ENCODE measurements at places on chromosomes 5 and 9. TPM values are rescaled to one million over a fixed set of nuclear protein-coding genes. Genes with fewer than 3 reads are reported as not detected.
A peak's percentile ranks its signal among the peaks of the same experiment; 100 is the strongest.

Gene FAM153A
- not detected for total RNA-seq

Gene VCAN
- 36.9 TPM for total RNA-seq

Gene PPP3R2
- not detected for total RNA-seq

Gene IQGAP2
- 12.3 TPM for total RNA-seq

Gene IL5
- not detected for total RNA-seq

DNA sequence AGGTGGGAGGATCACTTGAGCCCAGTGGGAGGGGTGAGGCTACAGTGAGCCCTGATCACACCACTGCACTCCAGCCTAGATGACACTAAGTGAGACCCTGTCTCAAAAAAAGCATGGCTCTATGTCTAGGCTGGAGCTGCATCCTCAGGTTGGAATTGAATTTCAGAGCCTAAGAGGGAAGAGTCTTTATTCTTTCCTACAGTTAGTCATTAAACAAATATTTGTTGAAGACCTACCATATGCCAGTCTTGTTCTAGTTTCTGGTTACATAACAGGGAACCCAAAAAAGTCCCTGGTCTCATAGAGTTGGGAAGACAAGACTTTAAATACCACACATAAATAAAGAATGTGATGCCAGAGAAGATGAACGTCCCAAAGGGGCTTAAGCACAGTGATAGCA, 6.9 kb upstream of the GRPEL2 start:
- DNase-seq = no peak

GRCh38 chr9:127036437-127036836, 86.0 kb downstream of the ANGPTL2 start:
- DNase-seq = no peak

GRCh38 chr5:88143693-88144218, 124.9 kb downstream of the TMEM161B start:
- DNase-seq = no peak

- DNase-seq = no peak
Observed at GRCh38 chr5:25539536-25539935, 894.8 kb upstream of the CDH10 start.

DNA sequence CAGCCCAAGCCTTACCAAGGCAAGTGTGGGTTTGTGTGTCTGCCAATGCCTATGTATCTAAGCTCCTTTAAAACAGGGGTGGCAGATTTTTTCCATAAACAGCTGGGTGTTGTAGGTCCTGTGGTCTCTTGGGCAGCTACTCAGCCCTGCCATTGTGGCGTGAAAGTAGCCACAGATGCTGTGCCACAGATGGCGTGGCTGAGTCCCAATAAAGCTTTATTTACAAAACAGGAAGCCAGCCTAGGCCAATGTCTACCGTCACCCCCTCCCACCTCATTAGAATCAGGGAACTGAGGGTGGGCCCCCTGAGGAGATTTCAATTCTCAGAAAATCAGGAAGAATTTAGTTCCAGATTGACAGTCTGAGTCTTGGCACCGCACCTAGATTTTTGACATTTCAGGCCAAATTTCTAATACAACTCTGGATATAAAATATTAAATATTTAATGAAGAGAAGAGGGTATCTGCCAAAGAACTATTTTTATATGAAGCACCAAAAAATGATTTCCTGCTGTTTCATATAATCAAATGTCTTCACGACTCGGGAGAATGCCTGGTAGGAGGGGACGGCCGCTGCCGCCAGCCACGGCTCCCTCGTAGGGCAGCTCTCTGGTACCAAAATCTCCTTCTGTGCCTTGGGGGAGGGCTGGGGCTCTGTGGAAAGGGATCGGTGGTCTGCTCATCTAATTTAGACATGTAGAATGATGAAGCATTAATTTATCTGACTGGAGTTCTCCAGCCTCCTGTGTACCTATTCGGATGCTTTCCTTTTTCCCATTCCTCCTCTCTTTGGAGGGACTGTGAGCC, 420.9 kb downstream of the IRX2 start:
- DNase-seq = no peak

DNA sequence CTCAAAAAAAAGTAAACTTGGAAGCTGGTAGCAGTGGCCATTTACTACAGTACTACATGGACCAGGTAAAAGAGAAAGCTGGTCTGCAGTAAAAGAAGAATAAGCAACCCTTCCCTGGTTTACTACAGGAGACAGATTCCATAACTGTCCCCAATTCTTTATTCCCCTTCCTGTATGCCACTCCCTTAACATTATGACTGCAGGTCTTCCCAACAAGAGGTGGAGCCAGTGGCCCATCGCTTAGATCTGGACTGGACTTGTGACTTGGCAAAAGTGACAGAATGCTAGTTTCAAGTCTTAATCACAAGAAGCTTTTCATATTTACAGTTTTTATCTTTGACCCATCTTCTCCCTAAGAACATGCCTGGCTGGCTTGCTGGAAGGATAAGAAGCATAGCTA, 42.6 kb upstream of the SLC12A2 start:
- no peak for DNase-seq

GRCh38 chr5:131794586-131794985, 2.2 kb downstream of the FNIP1 start:
- DNase-seq = no peak

- no peak for DNase-seq
Observed at GRCh38 chr5:95925939-95926338, 35.7 kb downstream of the ELL2 start.

DNA sequence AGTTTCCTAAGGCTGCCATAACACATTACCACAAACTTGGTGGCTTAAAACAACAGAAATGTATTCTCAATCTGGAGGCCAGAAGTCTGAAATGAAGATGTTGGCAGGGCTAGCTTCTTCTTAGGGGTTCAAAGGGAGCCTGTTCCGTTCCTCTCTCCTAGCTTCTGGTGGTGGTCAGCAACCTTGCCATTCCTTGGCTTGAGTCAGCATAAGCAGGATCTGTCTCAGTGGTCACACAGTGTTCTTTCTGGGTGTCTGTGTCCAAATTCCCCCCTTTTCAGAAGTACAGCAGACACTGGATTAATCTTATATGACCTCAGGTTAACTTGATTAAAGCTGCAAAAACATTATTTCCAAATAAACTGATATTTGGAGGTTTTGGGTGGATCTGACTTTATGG, 2.1 kb upstream of the OSMR start:
- DNase-seq = no peak

DNA sequence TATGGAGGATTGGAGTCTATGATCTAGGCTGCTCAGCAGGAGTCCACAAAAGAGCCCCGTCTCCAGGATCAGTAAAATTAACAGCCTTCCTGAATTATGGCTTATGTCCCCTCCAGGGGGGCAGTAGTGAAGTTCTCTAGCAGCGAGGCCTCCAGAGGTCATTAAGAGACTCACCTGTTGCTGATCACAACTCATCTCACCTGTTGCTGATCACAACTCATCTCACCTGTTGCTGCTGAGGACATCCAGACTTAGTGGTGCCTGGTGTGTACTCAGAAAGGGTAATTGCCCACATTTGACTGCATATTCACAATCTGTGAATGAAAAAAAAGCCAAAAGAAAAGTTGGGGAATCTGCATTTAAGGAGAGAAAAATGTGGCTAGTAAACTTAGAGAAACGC, 129.5 kb downstream of the SMARCA2 start:
- DNase-seq = no peak

- no peak for DNase-seq
Observed at GRCh38 chr5:148938522-148938882, 112.1 kb downstream of the ADRB2 start.

- no peak for DNase-seq
Observed at GRCh38 chr5:171855798-171856763, 70.5 kb downstream of the SMIM23 start.

DNA sequence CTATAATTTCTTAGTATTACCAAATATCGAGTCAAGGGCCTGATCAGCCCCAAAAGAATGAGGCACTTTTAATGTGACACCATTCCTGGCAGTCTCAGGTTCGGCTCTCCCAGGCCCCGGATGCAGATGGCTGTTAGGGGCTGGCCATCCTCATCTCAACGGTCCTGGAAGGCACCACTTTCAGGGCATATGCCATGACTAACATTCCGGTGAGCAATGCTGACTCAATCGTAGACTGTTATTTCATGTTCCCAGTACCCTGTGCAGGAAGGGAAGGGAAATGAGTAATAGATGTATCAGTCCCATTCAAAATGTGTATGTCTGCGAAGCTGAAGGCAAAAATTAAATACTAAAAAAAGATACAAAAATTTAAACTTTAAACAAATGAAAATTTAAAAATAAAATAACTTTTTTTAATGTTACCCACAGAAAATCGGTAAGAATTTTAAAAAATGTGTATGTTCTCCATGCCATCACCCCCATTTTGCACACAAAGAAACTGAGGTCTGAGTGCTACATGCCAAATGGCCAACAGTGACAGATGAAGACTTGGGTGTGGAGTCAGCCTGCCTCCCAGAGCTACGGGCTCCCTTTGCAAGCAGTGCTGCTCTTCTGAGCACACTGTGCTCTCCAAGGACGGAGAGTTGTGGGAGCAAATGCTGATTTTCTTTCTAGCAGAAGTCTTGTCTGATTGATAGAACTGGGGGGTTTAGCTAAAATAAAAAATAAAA, 79.0 kb downstream of the GLDC start:
- peak; percentile 85 for DNase-seq

DNA sequence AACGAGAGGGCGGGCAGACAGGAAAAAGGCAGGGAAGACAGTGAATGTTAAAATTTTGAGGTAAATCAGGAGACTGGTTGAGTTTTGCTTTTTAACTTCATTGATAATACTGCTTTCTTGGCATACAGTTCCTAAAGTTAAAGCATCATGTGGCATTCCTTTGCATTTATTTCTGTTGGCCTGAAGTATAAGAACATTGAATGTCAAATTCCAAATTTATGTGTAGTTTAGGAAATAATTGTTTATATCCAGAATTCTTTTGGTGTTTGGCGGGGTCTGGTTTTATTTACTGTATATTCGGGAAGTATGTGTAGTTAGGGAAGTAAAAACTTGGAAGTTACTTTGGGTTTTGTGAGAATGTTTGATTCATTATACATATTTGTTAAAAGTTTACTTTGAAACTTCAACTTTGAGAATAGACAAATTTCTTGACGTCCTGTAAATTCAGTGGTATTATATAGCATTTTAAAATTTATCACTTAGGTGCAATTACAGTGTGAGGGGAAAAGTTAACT, 83.2 kb downstream of the PTPDC1 start:
- no peak for DNase-seq

DNA sequence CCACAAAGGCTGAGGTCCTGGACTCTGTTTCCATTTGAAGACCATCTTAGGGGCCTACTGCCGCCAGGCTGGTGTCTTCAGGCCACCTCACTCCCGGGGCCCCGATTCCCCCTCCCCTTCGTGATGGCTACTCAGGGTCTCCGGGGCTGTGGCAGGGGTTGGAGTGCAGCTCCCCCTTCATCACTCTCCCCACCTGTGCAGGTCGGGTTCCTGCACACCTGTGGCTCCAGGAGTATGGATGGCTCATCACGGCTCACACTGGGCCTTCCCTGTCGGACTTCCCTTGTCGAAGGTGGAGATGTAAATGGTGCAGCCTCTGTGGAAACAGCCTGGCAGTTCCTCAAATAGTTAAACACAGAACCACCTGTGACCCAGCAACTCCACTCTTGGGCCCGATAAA, 11.9 kb downstream of the LCN9 start:
- DNase-seq = no peak

- DNase-seq = no peak
Observed at GRCh38 chr5:147248561-147248960, 13.7 kb downstream of the STK32A start.

GRCh38 chr5:676699-677076, 16.5 kb downstream of the TPPP start:
- DNase-seq = no peak

GRCh38 chr5:10110228-10110627, 139.5 kb downstream of the ATPSCKMT start:
- DNase-seq = no peak

DNA sequence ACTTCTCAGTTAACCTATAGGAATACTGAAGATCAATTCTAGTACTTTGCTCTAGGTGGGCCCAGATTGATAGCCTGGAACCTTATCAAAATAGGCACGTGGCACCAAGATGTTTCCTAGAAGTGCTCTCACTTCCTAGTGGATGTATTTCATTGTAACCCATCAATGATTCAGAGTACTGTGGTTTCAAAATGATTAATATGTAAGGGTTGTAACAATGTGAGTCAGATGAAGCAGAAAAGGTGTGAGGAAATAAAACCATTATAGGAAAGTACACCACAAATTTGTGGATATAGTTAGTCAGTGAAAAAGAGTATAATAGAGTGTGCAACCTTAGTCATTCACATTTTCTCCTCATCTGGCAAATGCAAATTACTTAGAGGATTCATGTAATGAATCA, 177.3 kb upstream of the FST start:
- DNase-seq = no peak

DNA sequence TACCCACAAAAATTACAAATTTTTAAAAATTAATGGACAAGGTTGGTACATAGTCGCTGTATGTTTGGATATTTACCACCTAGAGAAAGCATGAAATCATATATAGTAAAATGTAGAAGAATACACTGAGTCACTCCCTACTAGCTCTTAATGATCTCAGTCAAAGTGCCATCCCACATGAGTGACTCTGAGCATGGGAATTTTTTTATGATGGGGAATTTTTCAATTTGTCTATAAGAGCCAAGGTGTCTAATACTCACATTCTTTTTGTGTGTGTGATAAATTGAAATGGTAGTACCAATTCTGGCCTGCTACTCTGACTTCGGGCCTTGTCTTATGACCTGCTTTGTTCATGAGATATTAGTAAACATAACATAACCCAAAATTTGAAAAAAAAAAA, 483.2 kb downstream of the CDH10 start:
- peak; percentile 19 for DNase-seq

DNA sequence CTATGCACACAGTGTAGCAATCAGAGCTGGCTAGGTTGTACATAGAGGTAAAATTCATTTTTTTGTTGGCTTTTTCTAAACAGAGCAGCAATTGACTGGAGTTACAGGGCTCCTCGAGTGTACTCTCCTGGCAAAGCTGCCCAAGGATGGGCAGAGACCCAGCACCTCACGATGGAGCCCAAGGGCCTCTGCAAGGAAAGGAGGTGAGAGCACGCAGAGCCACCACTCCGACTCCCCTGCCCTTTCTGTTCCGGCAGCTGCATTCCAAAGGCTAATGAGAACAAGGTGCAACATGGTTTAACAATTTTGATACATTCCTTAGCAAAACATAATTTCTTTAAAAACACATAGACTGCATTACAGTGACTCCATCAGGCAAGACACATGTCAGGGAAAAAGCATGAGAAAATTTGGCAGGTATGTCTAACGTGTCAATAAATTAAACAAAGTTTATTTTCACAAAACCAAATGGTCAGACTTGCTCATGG, 47.5 kb downstream of the SAXO1 start:
- DNase-seq = peak; percentile 92

All from MG63 (cell line).